ENCODE measurements at places on chromosomes 12 and 14. TPM values are rescaled to one million over a fixed set of nuclear protein-coding genes. Genes with fewer than 3 reads are reported as not detected.

GRCh38 chr12:38158428-38159091 lies 158.0 kb upstream of the ALG10B start:
- DNase-seq = no peak

DNA sequence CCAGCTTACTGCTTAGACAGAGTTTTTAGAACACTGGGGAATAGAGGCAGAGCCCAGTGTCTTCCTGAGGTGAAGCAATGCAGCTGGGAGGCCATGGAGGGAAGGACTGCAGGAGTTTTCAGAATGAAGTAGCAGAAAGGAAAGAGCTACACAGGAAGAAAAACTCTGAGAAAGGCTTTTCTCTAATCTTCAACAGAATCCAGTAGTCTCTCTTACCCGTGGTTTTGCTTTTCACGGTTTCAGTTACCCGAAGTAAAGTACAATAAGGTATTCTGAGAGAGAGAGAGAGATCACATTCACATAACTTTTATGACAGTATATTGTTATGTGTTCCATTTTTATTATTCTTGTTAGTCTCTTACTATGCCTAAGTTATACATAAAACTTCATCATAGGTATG lies 761.6 kb downstream of the BCL11B start:
- no peak for DNase-seq

POMT2 gene
- 12.2 TPM for total RNA-seq

KERA gene
- not detected for total RNA-seq

DNA sequence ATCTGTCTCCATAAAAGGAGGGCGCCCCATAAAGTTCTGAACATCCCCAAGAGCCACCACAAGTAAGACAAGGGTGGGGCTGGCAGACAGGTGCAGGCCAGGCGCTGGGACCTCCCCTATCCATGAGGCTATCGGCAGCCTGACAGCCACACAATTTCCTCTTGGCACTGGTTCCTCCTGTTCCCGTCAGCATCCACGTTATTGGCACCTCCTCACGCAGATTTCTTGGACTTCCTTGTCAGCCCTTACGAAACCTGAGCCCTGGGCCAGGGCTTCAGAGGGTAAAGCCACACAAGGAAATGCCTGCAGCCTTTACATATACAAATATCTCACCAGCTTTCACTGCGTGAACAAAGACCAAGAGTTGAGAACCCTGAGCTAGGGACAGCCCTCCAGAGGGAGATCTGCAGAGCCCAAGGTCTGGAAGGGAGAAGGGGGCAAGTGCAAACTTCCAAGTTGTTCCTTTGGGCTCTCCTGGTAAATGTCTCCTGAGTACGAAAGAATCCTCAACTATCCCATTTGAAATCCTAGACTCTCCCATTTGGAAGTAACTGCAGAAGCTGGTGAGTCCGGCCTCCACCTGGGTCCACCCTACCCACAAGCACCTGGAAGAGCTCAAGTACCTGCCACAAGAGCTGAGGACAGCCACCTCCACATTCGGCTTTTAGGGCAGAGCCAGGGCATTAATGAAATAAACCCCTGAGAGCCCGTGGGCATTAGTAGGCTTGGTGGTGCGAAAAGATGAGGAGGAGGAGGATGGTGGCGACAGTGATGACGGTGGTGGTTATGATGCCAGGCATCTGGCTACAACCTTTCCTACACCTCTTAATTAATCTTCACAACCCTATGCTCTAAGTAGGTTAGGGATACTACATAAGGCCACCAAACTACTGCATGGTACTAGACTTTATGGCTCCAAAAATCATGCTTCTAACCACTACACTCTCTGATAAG lies 5.5 kb upstream of the TC2N start:
- DNase-seq = no peak

DNA sequence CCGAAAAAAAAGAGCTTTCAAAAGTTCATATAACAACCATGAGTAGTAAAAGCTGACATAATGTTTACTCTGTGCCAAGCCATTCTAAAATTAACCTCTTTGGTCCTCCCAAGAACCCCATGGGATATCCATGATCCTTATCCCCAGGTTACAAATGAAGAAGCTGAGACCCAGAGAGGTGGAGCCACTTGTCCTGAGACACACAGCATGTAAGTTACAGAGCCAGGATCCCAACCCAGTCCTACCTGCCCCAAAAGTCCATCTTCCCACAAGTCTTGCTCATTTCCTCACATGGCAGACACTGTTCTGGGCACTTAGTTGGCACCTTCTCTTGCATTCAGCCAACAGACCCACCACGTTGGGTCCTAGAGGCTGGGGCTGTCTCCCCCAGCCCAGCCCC lies 37.1 kb downstream of the TRPV4 start:
- no peak for DNase-seq

- peak; percentile 10 for DNase-seq
Observed at GRCh38 chr14:75487155-75487671, 35.1 kb upstream of the BATF start.

DNA sequence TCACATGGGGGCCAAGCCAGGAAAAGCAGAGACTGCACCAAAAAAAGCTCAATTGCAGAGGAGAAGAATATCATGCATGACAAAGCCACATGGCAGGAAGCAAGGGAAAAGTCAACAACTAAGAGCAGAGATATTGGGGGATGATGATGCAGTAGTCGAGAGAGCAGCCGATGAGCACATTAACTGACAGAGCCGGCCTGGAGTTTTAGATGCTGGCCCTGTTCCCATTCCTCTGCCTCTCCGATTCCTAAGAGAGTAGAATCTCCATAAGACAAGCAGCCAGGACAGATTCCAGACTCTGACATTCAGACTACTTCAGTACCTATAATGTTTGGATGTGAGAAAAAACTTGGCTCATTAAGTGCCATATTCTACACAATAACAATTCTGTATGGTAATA lies 155.9 kb downstream of the KCNH5 start:
- DNase-seq = no peak

DNA sequence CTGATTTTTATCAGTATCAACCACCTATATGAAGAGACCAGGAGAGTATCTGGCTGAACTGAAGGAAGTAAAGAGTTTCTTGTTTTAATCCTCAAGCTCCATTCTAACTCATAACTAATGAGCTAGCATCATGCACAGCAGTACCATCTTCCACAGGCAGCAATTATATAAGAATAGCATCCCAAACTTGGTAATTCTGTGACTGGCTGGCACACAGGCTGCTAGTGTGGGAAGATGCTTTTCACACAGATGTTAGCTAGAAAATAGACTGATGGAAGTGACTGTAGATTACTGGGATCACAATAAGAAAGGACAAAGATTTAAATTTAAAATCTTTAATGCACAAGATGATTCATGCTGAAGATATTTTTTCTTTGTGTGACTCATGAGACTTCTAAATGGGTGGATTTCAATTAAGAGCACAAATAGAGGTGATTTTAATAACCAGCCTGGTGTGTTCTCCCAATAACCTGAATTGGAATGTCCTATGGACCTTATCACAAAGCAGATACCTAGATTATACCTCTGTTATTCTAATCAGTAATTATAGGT lies 417.7 kb upstream of the ATXN7L3B start:
- DNase-seq = no peak

All from LHCN-M2 (cell line).